ENCODE measurements at places on chromosomes 6 and 20. TPM values are rescaled to one million over a fixed set of nuclear protein-coding genes. Genes with fewer than 3 reads are reported as not detected.

Gene PNLDC1
- total RNA-seq: 0.31 TPM

Gene ZBP1
- 0.73 TPM for total RNA-seq

- no peak for DNase-seq
- no peaks in the 10 kb centered on the region for H3K4me1 ChIP-seq
- H3K36me3 ChIP-seq: no peaks in the 10 kb centered on the region
- no peaks in the 10 kb centered on the region for H3K27me3 ChIP-seq
- no peak overlapping the region for H3K4me3 ChIP-seq
- no peak overlapping the region for H3K27ac ChIP-seq
Observed at GRCh38 chr6:41449399-41450245, 96.6 kb upstream of the FOXP4 start.

- H3K27me3 ChIP-seq: peaks cover 3% of the 10 kb centered on the region
- H3K4me3 ChIP-seq: no peak overlapping the region
- H3K4me1 ChIP-seq: peaks cover 13% of the 10 kb centered on the region
- H3K27ac ChIP-seq: peak overlapping the region; percentile 68
- DNase-seq: peak; percentile 30
Observed at GRCh38 chr20:54063992-54064676, 6.3 kb downstream of the BCAS1 start.

Gene TFAP2D
- not detected for total RNA-seq

Gene TEAD3
- 1.8 TPM for total RNA-seq

Gene ENPP5
- 0.10 TPM for total RNA-seq

- peak within 1 kb of the TSS; percentile 41 for H3K4me3 ChIP-seq
- H3K27ac ChIP-seq: no peak within 1 kb of the TSS
- no peak for DNase-seq
- H3K36me3 ChIP-seq: peaks cover 7% of the 10 kb centered on the region
- peaks cover 14% of the 10 kb centered on the region for H3K4me1 ChIP-seq
- peaks cover 72% of the 10 kb centered on the region for H3K27me3 ChIP-seq
Observed at GRCh38 chr20:21397341-21398108, at the start of gene NKX2-4. TSS of gene NKX2-4 (minus strand) at chr20:21397526. CDS start at chr20:21397399, 127 bp downstream.

DNA sequence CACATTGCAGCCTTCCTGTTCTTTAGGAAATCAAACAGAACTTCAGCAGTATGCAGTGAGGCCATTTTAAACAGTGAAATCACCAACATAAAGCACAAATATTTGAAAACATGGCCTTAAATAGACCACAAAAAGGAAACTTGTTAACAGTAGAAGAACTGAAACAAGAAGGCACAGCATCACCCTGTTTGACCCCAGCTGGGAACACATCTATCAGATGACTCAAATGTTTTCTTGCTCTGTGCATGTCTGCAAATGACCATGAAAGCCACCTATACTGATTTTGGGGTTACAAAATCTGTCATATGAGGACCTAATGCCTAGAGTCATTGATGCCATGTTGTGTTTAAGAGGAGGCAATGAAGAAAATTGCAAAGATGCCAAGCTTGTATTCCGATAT, 123.8 kb upstream of the ADGRF1 start:
- DNase-seq: no peak
- no peaks in the 10 kb centered on the region for H3K27me3 ChIP-seq
- no peaks in the 10 kb centered on the region for H3K4me1 ChIP-seq
- H3K27ac ChIP-seq: no peak overlapping the region
- H3K36me3 ChIP-seq: no peaks in the 10 kb centered on the region

DNA sequence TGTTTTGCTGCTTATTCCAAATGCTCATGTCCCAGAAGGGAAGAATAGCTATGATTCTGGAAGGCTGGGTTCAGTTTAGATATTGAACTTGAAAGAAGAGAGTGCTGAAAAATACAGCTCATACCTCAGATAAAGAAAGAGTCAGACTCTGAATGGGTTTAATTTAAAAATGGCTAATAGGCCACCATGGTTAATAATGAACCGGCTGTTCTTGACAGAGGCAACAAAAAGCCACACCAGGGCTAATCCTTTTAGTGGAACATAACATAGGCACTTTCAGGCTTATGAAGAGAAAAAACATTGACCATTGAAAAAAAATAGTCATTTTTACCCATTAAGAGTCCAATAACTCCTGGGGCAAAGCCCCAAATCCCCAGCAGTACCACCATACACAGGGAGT, 59.4 kb downstream of the TNFRSF21 start:
- peaks cover 5% of the 10 kb centered on the region for H3K4me1 ChIP-seq
- H3K27ac ChIP-seq: no peak overlapping the region
- DNase-seq: no peak
- peaks cover 2% of the 10 kb centered on the region for H3K27me3 ChIP-seq
- no peaks in the 10 kb centered on the region for H3K36me3 ChIP-seq

GRCh38 chr6:139376017-139376330, 1.5 kb upstream of the CITED2 start:
- peak overlapping the region; percentile 98 for H3K27ac ChIP-seq
- peaks cover 26% of the 10 kb centered on the region for H3K36me3 ChIP-seq
- no peaks in the 10 kb centered on the region for H3K27me3 ChIP-seq
- peaks cover 25% of the 10 kb centered on the region for H3K4me1 ChIP-seq
- peak; percentile 27 for DNase-seq

- no peaks in the 10 kb centered on the region for H3K36me3 ChIP-seq
- no peak overlapping the region for H3K4me3 ChIP-seq
- no peak for DNase-seq
- peaks cover 1% of the 10 kb centered on the region for H3K27me3 ChIP-seq
- H3K27ac ChIP-seq: no peak overlapping the region
Observed at GRCh38 chr20:20802328-20802727, 89.9 kb upstream of the RALGAPA2 start.

DNA sequence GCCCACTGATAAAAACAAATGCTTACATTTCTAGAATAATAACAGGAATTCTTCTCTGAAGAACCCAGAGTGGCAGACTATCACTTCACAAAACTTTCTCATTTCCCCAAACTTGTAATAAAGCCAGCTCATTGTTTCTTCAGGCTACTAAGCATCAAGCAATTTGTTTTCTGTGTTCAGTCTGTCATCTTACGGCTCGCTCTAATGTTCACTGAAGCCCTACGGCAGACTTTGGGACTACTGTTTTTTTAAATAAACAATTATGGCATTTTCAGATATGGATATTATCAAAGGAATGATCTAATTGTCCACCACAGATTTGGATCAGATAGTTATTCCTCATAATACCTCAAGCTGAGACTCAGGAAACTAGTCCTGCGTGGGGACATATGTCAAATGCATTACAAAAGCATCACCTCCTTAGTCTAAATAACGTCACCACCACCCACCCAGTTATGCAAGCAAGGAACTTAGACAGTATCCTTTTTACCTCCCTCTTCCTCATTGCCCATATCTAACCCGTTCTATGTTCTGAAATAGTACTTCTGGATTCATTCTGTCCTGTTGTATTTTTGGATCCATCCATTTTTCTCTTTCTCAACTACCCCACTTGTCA, 415.1 kb downstream of the PLCB1 start:
- no peaks in the 10 kb centered on the region for H3K4me1 ChIP-seq
- DNase-seq: no peak
- H3K27me3 ChIP-seq: no peaks in the 10 kb centered on the region
- no peak overlapping the region for H3K4me3 ChIP-seq
- H3K36me3 ChIP-seq: no peaks in the 10 kb centered on the region

Gene SMLR1
- total RNA-seq: not detected

Gene CUL7
- 23.8 TPM for total RNA-seq

- peaks cover 12% of the 10 kb centered on the region for H3K27me3 ChIP-seq
- no peak overlapping the region for H3K4me3 ChIP-seq
- H3K4me1 ChIP-seq: peaks cover 31% of the 10 kb centered on the region
Observed at GRCh38 chr20:43755851-43756250, 29.0 kb upstream of the GTSF1L start.

DNA sequence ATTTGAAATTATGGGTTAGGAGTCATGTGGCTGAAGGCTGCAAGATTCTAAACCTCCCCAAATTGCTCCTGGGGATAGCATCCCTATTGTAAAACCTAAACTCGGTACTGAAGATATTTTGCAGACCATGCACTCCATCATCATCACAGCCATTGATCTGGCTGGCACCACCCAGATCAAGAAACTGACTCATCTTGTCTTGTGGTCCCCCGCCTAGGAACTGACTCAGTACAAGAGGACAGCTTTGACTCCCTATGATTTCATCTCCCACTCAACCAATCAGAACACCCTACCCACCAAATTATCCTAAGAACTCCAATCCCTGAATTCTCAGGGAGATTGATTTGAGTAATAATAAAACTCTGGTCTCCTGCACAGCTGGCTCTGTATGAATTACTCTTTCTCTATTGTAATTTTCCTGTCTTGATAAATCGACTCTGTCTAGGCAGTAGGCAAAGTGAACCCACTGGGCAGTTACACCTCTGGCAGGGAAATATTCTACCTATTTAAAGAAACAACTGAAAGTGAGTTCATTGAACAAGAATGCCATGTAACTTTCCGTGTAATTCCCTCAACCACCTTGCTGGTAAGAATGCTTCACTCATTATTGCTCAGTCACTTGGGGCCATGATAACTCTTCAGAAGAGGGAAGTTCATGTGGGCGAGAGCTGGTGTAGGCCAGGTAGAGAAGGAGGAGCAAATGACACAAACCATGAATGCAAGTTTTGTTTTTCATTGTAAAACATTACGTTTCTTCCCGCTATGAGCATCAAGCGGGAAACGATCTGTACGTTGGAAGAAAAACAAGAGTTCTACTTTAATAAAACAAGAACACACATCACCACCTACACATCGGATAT, 602.9 kb upstream of the ARID1B start:
- peaks cover 24% of the 10 kb centered on the region for H3K4me1 ChIP-seq
- no peaks in the 10 kb centered on the region for H3K27me3 ChIP-seq
- DNase-seq: peak; percentile 74
- peaks cover 3% of the 10 kb centered on the region for H3K36me3 ChIP-seq
- peak overlapping the region; percentile 90 for H3K27ac ChIP-seq
- peak overlapping the region; percentile 1 for H3K4me3 ChIP-seq

Gene MYLIP
- total RNA-seq: 11.4 TPM

Gene ADGRF5
- total RNA-seq: not detected

DNA sequence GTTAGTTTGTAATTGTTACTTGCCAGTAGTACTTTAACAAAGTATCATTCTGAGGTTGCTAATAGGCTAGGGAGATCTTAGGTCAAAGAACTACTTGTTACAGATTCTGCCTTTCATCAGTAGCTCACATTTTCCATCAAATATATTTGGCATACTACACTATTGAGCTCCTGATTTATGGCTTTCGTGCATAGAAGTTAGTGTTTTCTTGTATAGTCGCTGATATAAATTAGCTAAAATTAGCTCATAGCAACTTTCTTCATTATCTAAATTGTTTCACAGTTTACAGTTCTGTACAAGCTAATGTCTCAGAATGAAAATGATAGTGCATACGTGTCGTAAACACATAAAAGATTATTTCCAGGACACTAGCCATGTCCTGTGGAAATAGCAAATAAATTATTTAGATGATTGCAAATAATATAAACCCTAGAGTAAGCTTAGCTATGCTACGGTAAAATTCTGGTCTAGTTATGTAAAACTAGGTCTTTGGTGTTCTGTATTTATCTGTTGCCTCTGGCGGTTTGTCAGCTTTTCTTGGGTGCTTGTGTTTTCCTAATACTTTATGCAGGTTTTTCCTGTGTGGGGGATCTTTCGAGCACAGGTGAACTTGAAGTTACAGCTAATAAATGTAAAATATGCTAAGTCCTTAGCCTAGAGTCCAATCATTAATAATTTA, 15.1 kb downstream of the PDE7B start:
- H3K27me3 ChIP-seq: no peaks in the 10 kb centered on the region
- no peak overlapping the region for H3K4me3 ChIP-seq
- DNase-seq: no peak
- H3K4me1 ChIP-seq: peaks cover 5% of the 10 kb centered on the region
- no peak overlapping the region for H3K27ac ChIP-seq

Gene PDE10A
- not detected for total RNA-seq

DNA sequence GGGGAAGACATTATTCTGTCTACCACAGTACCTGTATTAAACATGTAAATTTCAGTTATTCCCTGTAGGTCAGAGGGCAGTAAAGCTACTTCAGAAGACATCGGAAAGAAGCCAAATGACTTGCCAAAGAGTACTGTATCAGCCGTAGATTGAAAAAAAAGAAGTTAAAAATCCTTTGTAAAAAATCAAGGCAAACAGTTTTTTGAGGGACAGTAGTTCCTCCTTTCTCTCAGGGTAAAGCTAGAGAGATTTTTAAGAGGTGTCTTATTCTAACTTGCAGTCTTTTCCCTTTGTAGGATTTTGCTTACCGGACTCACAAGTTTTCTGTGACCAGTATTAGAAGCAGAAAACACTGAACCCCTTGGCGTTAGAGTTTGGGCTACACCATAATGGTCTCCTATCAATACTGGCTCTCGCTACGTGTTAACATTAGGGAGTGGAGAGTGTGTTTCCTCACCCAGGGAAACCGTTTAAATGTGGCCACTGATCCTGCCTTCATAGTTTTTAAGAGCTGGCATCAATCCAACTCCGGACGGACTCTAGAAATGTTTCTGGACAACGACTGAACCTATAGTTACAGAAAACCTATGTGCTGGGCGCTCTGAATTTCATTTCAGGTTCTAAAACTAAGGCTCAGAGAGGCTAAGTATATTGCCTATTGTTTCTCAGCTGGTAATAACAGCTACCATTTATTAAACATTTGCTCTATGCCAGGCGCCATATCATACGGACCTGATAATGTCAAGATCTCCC, 1.3 kb upstream of the ASXL1 start:
- H3K4me1 ChIP-seq: peaks cover 51% of the 10 kb centered on the region
- peak overlapping the region; percentile 99 for H3K27ac ChIP-seq
- H3K36me3 ChIP-seq: peaks cover 21% of the 10 kb centered on the region
- DNase-seq: no peak
- H3K4me3 ChIP-seq: peak overlapping the region; percentile 89

DNA sequence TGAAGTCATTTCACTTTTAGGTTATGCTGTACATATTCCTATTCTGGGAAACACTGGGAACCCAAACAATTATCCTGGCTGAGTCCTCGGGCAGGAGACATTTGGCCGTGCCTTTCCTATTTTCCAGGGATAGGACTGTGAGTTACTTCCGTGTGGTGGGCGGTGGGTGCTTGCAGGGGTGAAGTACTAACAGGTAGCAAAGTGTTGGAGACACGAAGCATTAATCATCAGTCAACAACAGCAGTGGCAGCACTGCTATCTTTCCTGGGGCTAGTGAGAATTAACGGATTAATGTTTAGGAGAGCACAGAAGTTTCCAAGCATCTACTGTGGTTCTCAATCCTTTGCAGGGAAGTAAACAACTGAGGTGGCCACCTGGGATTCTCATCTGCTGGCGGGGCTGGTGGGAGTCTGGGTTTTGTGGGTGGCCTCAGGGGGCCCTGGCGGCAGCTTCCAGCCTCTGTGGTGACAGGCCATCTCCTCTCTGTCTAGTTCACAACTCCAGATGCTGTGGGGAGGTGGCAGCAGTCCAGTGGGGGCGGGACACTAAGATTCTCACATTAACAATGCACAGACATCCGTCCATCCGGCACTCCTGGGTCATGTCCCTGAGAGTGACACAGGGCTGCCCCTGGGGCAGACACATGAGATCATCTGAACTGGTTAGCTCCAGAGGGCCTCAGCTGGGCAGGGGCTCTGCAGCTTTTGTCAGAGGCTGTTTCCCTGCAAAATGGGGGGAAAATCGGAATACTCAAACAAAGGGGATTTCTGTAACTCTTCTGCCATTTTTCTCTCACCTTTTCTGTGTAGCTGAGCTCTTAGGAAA, 90.9 kb downstream of the GJA10 start:
- peaks cover 62% of the 10 kb centered on the region for H3K4me1 ChIP-seq
- H3K36me3 ChIP-seq: peaks cover 27% of the 10 kb centered on the region
- no peak overlapping the region for H3K4me3 ChIP-seq
- DNase-seq: no peak
- peak overlapping the region; percentile 29 for H3K27ac ChIP-seq
- H3K27me3 ChIP-seq: no peaks in the 10 kb centered on the region

Data from activated CD4-positive, alpha-beta memory T cell treated with anti-CD3 and anti-CD28 coated beads for 36 hours (primary cell).